ENCODE measurements at places on chromosomes 2 and 18.

DNA sequence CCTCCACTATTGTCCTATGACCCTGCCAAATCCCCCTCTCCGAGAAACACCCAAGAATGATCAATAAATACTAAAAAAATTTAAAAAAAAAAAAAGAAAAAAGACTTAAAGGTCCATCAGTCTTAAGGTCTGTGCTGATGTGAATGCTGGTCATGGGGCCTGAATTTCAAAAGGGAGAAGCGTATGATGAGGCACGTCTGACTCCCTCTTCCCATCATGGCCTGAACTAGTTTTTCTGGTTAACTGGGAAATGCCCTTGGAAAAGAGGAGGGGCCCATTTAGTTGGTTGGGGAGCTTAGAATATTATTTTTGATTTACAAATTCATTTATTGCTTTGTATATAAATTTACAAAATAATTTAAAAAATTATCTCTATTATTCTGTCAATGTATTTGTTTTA, 291.0 kb upstream of the CDH19 start:
- H3K27me3 ChIP-seq = no peaks in the 10 kb centered on the region
- no peaks in the 10 kb centered on the region for H3K4me1 ChIP-seq
- no peak overlapping the region for H3K4me3 ChIP-seq
- H3K27ac ChIP-seq = no peak overlapping the region
- DNase-seq = no peak

- no peak overlapping the region for H3K4me3 ChIP-seq
- no peaks in the 10 kb centered on the region for H3K27me3 ChIP-seq
- DNase-seq = no peak
- H3K27ac ChIP-seq = no peak overlapping the region
- H3K36me3 ChIP-seq = no peaks in the 10 kb centered on the region
Measured at GRCh38 chr2:99789849-99790248, 300.0 kb upstream of the REV1 start.

DNA sequence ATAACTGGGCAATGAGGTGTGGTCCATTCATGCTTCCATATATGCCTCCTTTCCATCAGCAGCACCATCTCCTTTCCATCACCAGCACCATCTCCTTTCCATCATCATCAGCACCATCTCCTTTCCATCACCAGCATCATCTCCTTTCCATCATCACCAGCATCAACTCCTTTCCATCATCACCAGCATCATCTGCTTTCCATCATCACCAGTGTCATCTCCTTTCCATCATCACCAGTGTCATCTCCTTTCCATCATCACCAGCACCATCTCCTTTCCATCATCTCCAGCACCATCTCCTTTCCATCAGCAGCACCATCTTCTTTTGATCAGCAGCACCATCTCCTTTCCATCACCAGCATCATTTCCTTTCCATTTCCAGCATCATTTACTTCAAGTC, 297.5 kb upstream of the SPHKAP start:
- DNase-seq = no peak
- no peak overlapping the region for H3K4me3 ChIP-seq
- no peaks in the 10 kb centered on the region for H3K36me3 ChIP-seq

DNA sequence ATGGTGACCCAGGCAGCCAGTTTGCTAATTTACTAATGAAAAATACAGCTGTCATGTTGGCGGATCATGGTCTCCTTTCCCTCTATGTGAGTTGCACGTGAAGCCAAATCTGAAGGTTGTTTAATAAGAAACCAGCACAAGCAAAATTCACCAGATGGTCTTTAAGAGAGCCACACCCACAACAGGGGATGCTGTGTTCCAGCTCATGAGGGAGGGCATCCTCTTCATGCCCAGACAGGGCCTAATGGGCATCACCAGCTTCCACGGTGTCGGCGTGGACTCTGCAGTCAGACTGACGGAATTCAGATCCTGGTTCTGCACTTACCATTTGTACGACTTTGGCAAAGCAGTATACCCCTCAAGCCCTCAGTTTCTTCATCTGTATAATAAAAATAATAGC, 39.9 kb downstream of the TMEM247 start:
- no peak for DNase-seq
- H3K4me3 ChIP-seq = no peak overlapping the region
- H3K36me3 ChIP-seq = no peaks in the 10 kb centered on the region
- no peaks in the 10 kb centered on the region for H3K4me1 ChIP-seq

- DNase-seq = no peak
- H3K27me3 ChIP-seq = no peaks in the 10 kb centered on the region
- no peaks in the 10 kb centered on the region for H3K4me1 ChIP-seq
- H3K27ac ChIP-seq = no peak overlapping the region
- no peak overlapping the region for H3K4me3 ChIP-seq
- no peaks in the 10 kb centered on the region for H3K36me3 ChIP-seq
Measured at GRCh38 chr2:195636890-195637289, 20.1 kb upstream of the SLC39A10 start.

GRCh38 chr2:173027181-173028128, 48.2 kb upstream of the MAP3K20 start:
- no peaks in the 10 kb centered on the region for H3K4me1 ChIP-seq
- H3K27me3 ChIP-seq = no peaks in the 10 kb centered on the region
- H3K36me3 ChIP-seq = no peaks in the 10 kb centered on the region
- H3K4me3 ChIP-seq = no peak overlapping the region
- no peak overlapping the region for H3K27ac ChIP-seq

DNA sequence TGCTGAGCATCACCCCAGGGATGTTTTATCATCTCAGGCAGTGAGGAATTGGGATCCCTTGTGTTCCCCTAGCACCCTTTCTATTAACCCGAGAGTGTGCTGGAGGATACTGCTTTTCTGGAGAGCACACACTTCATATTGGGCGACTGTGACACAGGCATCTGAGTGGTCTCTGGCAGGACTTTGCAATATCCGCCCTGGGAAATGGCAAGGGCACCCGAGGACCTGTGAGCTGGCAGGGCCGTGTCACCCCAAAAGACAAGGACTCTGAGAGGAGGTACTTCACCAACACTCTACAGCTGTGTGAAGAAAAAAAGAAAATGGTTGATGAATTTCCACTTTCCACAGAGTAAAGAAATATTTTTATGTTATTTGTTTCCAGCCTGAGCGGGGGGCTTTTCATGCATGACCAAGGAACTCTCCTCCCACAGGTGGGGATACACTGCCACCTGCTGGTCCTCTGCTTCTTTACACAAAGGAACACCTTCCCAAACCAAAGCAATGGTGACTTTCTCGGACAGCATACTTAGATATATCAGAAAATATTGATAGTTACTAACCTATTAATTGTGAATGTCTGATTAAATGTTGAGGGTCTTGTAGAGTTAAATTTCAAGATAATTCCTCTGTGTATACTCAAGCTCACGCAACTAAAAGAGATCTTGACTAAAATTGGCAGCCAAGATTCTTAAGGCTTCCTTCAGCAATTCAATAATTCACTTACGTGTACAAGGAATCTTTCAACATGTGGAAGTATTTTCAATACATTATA, 45.9 kb upstream of the REG3G start:
- no peak overlapping the region for H3K4me3 ChIP-seq
- DNase-seq = no peak
- no peaks in the 10 kb centered on the region for H3K4me1 ChIP-seq
- no peak overlapping the region for H3K27ac ChIP-seq
- no peaks in the 10 kb centered on the region for H3K36me3 ChIP-seq

- DNase-seq = no peak
- H3K36me3 ChIP-seq = no peaks in the 10 kb centered on the region
- no peaks in the 10 kb centered on the region for H3K4me1 ChIP-seq
- H3K4me3 ChIP-seq = no peak overlapping the region
- H3K27me3 ChIP-seq = peaks cover 2% of the 10 kb centered on the region
Measured at GRCh38 chr2:231037731-231038482, 584 bp downstream of the C2orf72 start.

DNA sequence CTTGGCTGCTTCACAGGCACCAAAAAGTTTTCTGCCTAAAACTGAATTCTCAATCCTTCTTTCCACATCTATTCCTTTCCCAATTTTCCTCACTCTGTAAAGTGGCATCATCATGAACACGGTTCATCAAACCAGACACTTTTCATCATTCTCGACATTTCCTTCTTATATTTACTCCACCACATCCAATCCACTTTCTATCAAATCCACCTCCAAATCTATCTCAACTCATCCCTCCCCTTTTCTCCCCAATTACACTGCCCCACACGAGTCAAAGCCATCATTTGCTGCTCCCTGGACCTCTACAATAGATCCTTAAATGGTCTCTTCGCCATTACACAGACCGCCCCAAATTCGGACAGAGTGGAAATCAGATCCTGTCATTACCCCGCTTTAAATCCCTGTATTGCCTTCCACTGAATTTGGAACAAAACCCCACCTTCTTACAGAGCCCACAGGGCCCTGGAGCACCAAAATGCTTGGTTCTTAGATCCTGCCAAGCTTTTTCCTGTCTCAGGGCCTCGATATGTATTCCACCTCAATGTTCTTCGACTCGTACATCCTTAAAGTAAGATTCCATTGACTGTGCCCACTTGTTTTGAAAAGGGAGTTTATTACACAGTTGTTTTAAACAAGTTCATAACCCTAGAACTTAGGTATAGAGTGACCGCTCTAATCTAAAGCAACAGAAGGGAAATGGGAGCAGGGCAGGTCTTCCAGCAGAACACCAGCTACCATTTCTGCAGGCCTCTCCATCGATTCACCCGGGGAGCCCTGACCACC, 856 bp downstream of the ACAA2 start:
- H3K27me3 ChIP-seq = no peaks in the 10 kb centered on the region
- H3K27ac ChIP-seq = peak overlapping the region; percentile 92
- no peak for DNase-seq
- H3K4me3 ChIP-seq = peak overlapping the region; percentile 89
- peaks cover 8% of the 10 kb centered on the region for H3K4me1 ChIP-seq
- no peaks in the 10 kb centered on the region for H3K36me3 ChIP-seq

DNA sequence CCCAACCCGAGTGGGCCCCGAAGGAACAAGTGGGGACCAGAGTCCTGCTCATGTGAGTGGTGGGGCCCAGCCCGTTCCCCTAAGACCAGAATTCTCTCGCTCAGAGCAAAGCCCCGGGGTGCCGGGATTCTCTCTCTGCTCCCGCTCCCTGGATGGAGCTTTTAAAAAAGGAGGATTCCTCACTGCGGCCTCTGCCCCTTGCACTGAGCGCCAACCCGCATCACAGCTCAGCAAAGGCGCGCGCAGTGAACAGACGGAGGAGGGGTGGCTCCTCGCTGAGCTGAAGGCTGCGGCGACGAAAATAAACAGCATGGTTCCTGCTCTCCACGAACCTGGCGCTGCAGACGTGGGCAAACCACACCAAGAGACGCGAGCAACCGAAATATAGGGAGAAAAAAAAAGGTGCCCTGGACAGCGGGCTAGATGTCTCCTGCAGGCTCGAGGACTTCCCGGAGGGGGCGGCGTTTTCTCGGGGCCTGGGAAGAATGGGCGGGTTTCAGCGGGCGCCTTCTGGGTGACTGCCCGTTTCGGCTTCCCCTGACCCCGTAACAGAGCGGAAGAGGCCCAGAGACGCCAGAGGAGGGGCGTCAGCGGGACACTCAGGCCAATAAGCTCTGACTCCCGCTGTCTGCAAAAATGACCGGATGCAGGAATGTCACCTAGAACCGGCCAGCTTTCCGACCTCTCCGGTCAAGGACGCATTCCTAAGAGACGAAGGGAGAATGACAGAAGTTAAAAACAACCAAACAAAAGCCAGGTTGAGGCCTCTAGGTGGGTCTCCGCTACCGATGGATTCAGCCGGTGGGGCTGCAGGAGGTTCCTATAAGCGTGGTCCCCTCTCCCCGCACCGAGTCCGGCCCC, 819 bp upstream of the KLF11 start:
- H3K27me3 ChIP-seq = peaks cover 13% of the 10 kb centered on the region
- peak; percentile 9 for DNase-seq
- H3K36me3 ChIP-seq = no peaks in the 10 kb centered on the region

- H3K4me1 ChIP-seq = no peaks in the 10 kb centered on the region
- DNase-seq = no peak
- H3K27ac ChIP-seq = no peak overlapping the region
- no peaks in the 10 kb centered on the region for H3K27me3 ChIP-seq
- H3K4me3 ChIP-seq = no peak overlapping the region
Measured at GRCh38 chr2:146804288-146804687, 1040.5 kb upstream of the ACVR2A start.

GRCh38 chr2:151922845-151923666, 94.8 kb upstream of the ARL5A start:
- H3K27me3 ChIP-seq = no peaks in the 10 kb centered on the region
- no peak for DNase-seq
- no peak overlapping the region for H3K4me3 ChIP-seq
- peaks cover 2% of the 10 kb centered on the region for H3K4me1 ChIP-seq

DNA sequence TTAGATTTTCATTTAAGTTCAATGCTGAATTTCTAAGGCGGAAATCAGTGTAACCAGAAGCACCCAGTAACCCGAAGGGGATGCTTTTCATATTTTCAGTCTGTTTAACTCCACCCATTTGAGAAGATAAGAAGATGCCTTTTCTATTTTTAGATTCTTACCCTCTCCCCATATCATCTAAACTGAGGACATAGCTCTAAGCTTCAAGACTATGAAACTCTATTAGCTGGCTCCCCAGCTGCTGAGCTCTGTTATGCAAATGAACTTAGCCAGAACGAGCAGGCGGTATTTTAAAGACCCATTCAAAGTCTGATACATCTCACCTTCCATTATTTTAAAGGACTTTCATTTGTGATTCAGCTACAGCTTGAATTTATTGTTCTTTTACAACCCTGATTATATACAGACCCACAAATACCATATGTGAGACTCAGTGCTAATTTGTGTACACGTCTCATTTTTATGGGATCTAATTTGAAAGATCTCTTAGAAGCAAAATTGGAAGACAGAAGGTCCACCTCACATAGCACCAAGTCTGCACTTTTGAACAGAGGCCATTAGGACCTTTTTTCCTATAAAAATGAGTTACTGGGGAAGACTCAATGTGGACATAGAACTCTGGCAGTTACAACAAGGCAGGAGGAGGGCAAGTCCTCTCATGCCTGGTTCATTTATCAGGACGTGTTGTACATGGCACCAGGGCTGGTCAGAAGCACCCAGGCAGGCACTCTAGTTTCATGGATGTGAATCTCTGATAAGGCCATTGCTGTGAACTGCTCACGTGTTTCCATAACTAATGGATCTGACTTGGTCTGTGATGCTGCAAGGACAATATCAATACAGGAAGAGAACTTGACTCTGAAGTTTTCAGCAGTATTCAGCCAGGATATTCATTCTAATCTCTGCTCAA, 16.3 kb downstream of the CDC42EP3 start:
- peaks cover 33% of the 10 kb centered on the region for H3K4me1 ChIP-seq
- H3K4me3 ChIP-seq = no peak overlapping the region
- DNase-seq = no peak
- no peaks in the 10 kb centered on the region for H3K36me3 ChIP-seq
- H3K27me3 ChIP-seq = no peaks in the 10 kb centered on the region

DNA sequence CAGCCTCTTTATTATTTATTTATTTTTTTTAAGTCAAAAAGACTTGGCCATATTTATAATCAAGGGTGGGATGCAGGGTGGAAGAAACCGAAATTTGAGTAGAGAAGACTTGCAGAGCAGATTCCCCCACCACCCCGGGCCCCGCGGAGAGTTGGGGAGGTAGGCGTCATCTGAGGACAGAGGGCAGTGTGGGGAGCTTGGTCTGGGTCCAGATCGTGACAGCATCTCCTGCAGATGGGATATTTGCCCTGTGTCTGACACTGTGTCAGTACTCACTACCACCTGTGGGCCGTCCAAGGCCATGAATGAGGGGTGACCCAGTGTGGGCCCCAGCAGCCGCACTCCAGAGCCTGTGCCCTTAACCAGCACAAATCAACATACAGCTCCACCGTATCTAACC, 10.5 kb upstream of the PRELID3A start:
- H3K4me1 ChIP-seq = no peaks in the 10 kb centered on the region
- H3K27ac ChIP-seq = no peak overlapping the region
- H3K27me3 ChIP-seq = peaks cover 61% of the 10 kb centered on the region

GRCh38 chr18:59697236-59697932, at the start of gene CCBE1:
Gene CCBE1 (minus strand): TSS chr18:59697423.
- no peaks in the 10 kb centered on the region for H3K36me3 ChIP-seq
- no peak within 1 kb of the TSS for H3K27ac ChIP-seq
- peaks cover 12% of the 10 kb centered on the region for H3K4me1 ChIP-seq
- DNase-seq = no peak
- H3K4me3 ChIP-seq = peak within 1 kb of the TSS; percentile 60

Data from T-cell (primary cell).